ENCODE measurements at places on chromosomes 11 and 22.

DNA sequence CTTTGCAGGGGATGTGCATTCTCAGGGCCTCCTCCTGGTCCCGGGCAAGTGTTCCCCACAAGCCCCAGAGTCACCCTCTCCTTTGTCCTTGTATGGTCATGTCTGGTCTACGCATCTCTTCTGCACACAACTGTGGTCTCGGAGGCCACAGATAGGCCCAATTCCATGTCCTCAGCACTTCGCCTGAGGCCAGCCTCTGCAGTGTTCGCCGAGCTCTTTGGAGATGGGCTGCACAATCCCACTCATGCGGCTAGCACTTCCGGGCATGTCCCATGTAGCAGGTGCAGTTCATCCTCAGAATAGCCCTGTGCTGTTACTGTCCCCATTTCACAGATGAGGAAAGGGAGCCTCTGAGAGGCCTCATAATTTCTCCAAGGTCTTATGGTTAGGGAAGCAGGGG lies 7.6 kb downstream of the PARVG start:
- no peak for DNase-seq

DNA sequence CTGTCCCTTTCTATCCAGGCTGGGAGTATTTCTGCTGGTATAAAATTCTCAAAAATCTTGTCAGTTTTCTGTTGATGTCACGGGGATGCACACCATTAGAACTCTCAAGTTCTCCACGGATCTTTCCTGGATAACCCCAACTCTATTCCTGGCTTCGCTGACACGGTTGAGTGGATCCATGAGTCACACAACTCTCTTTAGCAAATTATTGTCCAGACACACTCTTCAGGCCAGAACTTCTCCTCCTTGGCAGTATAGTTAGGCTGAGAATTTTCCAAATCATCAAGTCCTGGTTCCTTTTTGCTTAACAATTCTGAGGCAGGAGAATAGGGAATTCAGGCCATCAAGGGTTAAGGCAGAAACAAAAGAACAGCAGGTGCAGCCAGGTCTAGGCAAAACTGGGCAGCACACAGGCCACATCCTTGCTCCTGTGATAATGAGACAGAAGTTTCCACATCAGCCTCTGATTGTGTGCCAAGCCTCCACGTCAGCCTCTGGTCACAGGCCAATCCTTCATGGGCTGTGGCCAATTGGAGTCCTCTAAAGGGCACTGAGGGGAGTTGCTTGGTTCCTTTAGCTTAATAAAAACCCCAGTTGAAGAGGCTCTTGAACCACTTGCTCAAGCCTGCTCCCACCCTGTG lies 5.7 kb upstream of the ACAT1 start:
- no peak for DNase-seq

GRCh38 chr22:50102946-50103345 lies 13.1 kb downstream of the MOV10L1 start:
- no peak for DNase-seq

GRCh38 chr11:115578275-115578674 lies 74.1 kb upstream of the CADM1 start:
- DNase-seq: no peak

- no peak for DNase-seq
Measured at GRCh38 chr11:69393865-69394233, 87.6 kb upstream of the LINC01488 start.

GRCh38 chr11:46249103-46249937 lies 28.1 kb upstream of the CREB3L1 start:
- DNase-seq: no peak

DNA sequence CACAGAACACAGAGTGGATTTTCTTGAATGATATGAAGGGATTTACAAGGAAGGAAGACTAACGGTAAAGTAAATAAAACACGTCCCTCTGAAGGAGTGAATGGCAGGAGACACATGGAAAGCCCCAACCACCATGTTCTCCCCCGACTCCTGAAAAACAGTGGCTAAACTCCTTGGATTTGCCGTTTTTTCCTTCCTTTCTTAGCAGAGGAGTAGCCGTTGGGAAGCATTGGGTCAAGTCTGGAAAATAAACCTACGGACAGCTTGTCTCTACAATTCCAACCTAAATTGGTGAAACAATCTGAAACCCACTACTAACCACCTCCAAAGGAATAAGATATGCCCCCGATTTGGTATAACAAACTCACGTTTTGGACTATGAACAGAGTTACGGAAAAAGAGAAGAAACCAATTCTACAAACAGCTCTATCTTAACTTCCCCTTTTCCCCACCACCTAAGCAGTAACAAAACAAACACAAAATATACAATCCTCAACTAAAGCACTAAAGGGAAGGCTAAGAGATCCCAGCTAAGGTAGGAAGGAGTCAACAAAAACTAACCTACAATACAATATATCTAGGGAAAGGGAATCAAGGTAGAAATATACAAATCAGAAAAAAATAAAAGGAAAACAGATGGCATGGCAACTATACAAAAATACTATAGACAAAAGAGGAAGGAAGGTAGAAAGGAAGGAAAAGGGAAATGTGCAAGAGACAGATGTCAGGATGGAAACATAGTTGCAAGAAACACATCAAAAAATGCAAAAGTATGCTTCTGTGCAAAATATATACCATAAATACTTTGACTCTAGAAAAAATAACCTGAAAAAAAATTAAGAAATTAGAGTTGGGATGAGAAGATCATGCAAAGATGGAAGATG lies 43.8 kb upstream of the LYVE1 start:
- no peak for DNase-seq

- peak; percentile 67 for DNase-seq
Measured at GRCh38 chr22:29306175-29306834, at the start of gene GAS2L1. TSS of gene GAS2L1 (plus strand) at chr22:29306650. CDS start at chr22:29308106, 1,456 bp downstream.

GRCh38 chr11:16777613-16777975 lies 39.1 kb downstream of the C11orf58 start:
- DNase-seq: no peak

- DNase-seq: no peak
Measured at GRCh38 chr11:71206186-71206585, 46.2 kb downstream of the SHANK2 start.

DNA sequence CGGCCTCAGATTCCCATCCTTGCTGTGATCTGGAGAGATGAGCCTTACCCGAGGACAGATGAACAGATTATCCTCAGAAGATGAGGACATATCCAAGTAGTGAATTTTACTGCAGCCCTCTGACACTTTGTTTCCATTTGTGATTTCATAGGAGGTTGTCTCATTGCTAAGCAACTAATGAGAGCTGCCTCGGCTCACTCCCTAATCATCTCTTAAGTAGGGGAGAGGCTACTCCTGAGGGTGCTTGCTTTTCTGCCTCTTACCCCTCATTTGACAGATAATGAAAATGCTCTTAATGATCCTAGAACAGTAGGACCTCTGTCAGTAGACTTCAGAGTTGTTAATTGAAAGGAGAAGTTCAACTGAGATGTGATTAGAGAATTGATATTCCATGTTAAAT lies 150.9 kb downstream of the TBC1D22A start:
- no peak for DNase-seq

- no peak for DNase-seq
Measured at GRCh38 chr11:1883346-1884302, 8.1 kb downstream of the PRR33 start.

GRCh38 chr11:111521135-111521534 lies 6.6 kb downstream of the HOATZ start:
- no peak for DNase-seq

- DNase-seq: no peak
Measured at GRCh38 chr11:110778343-110778742, 66.1 kb upstream of the ARHGAP20 start.

DNA sequence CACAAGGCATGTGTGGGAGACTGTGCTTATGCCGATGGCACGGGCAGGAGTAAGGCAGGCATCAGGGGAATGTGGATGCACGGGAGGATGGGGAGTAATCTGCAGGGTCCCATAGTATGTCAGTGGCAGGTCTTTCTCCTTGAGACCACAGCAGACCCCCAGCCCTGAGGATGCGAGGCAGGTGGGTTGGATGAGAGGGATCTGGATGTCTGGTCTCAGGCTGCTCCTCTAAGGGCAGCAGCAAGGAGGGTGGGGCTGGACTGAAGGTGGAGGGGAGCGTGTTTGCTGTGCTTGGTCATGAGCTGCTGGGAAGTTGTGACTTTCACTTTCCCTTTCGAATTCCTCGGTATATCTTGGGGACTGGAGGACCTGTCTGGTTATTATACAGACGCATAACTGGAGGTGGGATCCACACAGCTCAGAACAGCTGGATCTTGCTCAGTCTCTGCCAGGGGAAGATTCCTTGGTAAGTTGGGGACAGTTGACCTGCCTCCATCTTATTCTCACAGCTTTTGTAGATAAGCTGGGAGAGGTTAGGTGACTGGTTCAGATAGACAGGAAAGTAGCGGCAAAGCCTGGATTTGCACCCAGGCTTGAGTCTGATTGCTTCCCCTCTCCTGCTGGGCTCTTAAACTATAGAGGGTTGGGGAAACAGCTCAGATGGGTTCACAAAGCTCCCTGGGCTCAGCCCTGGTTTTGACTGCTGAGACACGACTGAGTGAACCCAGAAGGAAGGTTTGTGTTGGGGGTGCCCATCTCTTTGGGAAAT lies at the start of gene APOL1:
Gene APOL1 (plus strand): TSS at position 380 of the 769 bp plus-strand sequence. CDS start 1,823 bp downstream, outside the sequence.
- peak; percentile 64 for DNase-seq

DNA sequence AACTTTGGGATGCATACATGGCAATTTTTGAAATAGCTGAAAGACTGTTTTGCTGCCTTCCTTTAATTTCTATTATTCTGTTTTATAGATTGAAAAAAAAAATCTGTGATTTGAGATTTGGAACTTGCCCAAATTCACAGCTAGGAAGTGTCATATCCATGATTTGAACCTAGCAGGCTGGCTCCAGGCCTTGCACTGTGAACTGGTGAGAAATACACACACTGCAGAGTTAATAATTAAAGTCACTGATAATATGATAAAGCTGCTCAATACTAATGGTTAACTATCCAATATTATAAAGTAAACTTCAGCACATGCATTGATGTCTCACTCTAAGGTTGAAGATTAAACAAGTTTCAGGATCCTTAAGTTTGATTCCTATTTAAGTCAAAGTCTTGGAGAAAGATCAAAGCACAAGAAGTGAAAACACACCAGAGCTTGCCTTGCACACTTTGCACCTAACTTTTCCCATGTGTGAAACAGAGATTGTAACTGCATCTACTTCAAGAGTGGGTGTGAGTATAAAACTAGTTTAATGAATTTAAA lies 150.6 kb upstream of the CCDC179 start:
- no peak for DNase-seq

GRCh38 chr11:79482800-79483199 lies 42.0 kb upstream of the TENM4 start:
- no peak for DNase-seq

- DNase-seq: no peak
Measured at GRCh38 chr11:2287091-2287490, 14.6 kb downstream of the C11orf21 start.

DNA sequence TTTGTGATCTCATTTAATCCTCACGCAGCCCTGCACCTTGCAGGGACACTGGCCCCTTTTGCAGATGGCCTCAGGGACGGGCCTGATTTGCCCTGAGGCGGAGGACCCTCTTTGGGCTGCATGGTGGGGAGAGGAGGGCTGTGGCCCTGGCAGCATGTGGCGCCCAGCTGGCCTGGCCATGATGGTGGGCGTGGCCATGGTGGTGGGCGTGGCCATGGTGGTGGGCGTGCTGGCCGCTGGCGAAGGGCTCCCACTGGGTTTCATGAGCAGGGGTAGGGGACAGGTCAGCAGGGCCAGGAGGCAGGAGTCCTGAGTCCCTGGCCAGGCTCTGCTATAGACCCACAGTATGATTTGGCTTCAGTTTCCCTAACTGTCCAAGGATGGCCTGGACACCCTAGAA lies 13.1 kb downstream of the WNT11 start:
- no peak for DNase-seq

DNA sequence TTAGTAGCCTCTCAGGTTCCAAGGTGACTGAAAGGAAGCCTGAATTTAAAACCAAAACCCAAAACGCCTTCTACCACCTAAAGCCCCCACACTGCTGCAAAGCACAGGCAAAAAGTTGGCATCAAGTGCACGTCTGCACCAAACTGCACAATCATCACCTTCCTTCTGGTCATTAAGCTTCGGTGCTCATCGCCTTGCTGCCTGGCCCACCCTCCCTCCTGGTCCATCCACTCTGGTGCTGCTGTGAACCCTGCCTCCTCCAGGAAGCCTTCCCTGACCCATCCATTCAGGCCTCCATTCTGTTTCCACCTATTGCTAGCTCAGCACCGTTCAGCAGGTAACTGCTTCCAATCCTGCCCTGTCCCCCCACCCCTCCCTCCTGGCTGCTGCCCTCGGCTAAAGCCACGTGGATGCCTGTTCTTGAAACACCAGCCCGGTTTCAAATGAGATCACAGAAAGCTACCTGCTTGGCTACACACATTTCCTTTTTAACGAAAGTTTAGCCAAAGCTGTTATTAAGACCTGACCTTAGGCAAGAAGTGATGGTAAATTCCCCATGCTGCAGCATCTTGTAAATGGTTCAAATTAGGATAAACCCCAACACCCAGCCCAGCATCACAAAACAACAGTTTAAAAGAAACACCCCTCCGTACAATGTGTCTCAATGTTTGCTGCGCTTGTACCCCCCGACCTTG lies 53.8 kb upstream of the CD5 start:
- DNase-seq: no peak

GRCh38 chr11:69006816-69007215 lies 6.2 kb downstream of the MRGPRF start:
- DNase-seq: no peak

DNA sequence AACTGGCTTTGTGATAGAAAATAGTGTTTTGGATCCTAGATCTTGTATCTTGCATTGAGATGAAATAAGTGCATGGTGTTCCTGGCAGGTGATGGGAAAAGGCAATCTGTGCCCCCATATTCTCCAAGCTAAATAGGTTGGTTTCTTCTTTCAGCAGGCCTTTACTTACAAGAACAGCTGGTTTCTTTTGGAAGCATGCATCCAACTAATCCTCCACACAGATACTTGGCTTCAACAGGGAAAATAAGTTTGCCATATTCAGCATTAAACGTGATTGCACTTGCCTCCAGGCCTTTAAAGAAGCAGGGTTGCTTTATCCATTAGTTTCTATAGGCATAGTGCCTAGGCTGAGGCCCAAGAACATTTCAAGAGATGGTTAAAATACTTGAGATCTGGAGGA lies 59.9 kb downstream of the APIP start:
- no peak for DNase-seq

DNA sequence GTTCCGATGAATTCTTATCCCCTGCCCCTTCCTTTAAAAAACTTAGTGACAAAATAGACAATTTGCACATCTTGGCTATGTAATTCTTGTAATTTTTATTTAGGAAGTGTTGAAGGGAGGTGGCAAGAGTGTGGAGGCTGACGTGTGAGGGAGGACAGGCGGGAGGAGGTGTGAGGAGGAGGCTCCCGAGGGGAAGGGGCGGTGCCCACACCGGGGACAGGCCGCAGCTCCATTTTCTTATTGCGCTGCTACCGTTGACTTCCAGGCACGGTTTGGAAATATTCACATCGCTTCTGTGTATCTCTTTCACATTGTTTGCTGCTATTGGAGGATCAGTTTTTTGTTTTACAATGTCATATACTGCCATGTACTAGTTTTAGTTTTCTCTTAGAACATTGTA lies 12.0 kb downstream of the CCND1 start:
- no peak for DNase-seq
